ENCODE measurements at places on chromosomes 1 and 21. TPM values are rescaled to one million over a fixed set of nuclear protein-coding genes. Genes with fewer than 3 reads are reported as not detected.

DNA sequence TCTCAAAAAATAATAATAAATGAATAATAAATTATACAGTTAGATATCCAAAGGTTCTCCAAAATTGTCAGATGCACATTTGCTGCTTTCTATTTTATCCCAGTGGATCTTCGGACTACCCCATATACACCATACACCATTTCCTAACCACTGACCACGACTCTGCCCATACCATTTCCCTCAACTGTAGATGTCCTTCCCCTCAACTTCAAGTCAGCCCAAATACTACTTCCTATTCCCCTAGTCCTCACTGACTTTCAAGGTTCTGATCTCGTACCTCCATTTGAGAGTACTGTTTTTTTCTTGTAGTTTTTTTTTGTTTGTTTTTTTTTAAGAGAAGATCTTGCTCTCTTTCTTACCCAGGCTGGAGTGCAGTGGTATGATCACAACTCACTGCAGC lies 19.6 kb downstream of the EIF4G3 start:
- no peak overlapping the region for H3K4me3 ChIP-seq
- no peaks in the 10 kb centered on the region for H3K27me3 ChIP-seq
- H3K36me3 ChIP-seq, result peaks cover 13% of the 10 kb centered on the region
- no peak for DNase-seq

DNA sequence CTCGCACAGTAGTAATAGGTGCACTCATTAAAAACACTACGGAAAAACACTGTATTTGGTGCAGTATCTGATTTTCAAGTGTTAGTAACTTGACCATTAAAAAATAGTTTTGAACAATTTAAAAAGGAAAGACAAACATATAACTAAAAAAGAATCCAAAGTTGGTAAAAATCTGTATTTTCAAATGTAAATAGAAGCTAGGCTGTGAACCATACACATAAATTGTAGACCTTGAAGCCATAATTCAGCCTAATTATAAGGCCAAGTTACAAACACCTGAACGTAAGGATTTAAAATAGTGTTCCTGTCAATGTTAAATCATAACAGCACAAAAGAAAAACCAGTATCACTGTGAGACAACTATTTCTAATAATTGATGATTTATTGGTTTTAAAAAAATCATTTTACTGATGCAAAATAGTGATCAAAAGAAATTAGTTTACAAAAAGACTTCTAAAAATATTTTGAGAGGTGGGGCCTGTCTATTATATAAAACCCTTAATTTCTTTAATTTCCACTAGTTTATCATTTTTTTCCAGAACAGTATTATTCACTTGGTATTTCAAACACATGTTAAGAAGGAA lies 4.5 kb downstream of the IRF2BP2 start:
- H3K36me3 ChIP-seq, result peaks cover 7% of the 10 kb centered on the region
- H3K27ac ChIP-seq, result peak overlapping the region; percentile 93
- H3K27me3 ChIP-seq, result no peaks in the 10 kb centered on the region
- peaks cover 61% of the 10 kb centered on the region for H3K4me1 ChIP-seq

DNA sequence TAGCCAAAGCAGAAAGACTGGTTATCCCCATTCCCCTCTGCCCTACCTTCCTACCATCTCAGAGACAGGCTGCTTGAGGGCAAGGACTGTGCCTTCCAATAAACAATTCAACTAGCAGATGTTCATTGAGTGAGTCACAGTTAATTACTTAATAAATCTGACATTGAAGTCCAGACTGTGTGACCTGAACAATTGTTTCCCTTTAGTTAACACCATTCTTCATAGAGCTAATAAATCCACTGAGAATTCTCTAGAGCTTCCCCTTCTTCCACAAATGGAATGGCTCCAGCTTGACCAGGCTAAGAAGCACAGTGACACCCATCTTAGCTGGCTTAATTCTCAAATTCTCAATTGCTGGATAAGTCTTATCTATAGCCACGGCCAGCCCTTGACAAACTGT lies 61.9 kb upstream of the GJA5 start:
- no peak for DNase-seq
- H3K36me3 ChIP-seq, result no peaks in the 10 kb centered on the region
- H3K27ac ChIP-seq, result no peak overlapping the region

GRCh38 chr1:10936998-10937901 lies 75.2 kb upstream of the TARDBP start:
- peaks cover 14% of the 10 kb centered on the region for H3K4me1 ChIP-seq
- H3K36me3 ChIP-seq, result no peaks in the 10 kb centered on the region
- no peaks in the 10 kb centered on the region for H3K27me3 ChIP-seq
- no peak for DNase-seq
- no peak overlapping the region for H3K27ac ChIP-seq
- no peak overlapping the region for H3K4me3 ChIP-seq

GRCh38 chr21:40839521-40839920 lies 7.4 kb downstream of the DSCAM start:
- H3K27ac ChIP-seq, result no peak overlapping the region
- H3K27me3 ChIP-seq, result peaks cover 4% of the 10 kb centered on the region
- no peaks in the 10 kb centered on the region for H3K36me3 ChIP-seq
- no peaks in the 10 kb centered on the region for H3K4me1 ChIP-seq
- no peak overlapping the region for H3K4me3 ChIP-seq
- no peak for DNase-seq

DNA sequence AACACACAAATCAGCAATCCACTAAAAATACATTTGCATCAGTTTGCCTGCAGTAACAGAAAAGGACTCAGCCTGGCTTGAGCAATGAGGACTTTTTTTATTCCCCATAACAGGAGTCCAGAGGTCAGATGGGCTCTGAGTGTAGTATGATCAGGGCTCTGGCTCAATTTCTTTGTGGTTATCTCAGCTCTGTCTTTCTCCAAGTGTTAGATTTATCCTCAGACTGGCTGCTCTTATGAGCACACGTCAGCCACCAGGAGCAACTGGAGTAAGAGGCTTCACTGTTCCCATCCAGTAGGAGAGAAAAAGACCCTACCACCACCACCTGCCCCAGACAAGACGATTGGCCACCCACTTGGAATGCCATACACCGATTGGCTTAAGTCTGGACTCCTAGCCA lies 36.2 kb upstream of the KLHDC7A start:
- no peaks in the 10 kb centered on the region for H3K36me3 ChIP-seq
- H3K27ac ChIP-seq, result no peak overlapping the region
- peaks cover 5% of the 10 kb centered on the region for H3K27me3 ChIP-seq
- DNase-seq, result no peak
- no peaks in the 10 kb centered on the region for H3K4me1 ChIP-seq

GRCh38 chr1:180778782-180779398 lies 133.8 kb upstream of the KIAA1614 start:
- H3K4me3 ChIP-seq, result no peak overlapping the region
- H3K36me3 ChIP-seq, result no peaks in the 10 kb centered on the region
- H3K27me3 ChIP-seq, result no peaks in the 10 kb centered on the region
- H3K27ac ChIP-seq, result no peak overlapping the region
- no peaks in the 10 kb centered on the region for H3K4me1 ChIP-seq

DNA sequence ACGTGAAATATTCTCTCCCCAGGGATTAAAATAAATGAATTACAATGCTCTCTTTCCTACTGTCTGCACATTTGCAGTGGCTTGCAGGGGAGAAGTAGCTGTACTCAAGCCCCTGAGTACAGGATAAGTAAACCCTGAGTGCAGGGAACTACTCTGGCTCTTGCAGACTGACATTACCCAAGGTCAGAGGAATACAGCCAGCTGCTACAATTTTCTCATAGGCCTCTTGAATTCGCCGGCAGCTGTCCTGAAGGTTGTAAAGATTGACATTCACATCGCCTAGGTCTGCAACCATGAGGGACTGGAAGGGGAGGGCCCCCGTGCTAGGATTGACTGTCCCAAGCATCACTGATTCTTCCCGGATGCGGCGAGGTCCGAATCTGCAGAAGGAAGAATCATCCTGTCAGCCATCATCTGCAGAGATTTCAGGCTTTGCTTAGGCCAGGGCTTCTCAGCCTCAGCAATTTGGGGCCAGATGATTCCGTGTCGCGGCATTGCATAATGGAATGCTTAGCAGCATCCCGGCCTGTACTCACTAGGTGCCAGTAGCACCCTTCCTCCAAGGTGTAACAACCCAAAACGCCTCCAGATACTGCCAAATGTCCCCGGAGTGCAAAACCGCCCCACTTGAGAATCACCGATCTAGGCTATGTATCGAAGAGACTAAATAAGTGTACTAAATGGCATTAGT lies 1.7 kb downstream of the AGMAT start:
- DNase-seq, result no peak
- H3K36me3 ChIP-seq, result no peaks in the 10 kb centered on the region
- H3K4me3 ChIP-seq, result no peak overlapping the region
- H3K4me1 ChIP-seq, result peaks cover 29% of the 10 kb centered on the region
- H3K27ac ChIP-seq, result no peak overlapping the region

GRCh38 chr1:68551459-68551858 lies 54.6 kb upstream of the DEPDC1 start:
- H3K27me3 ChIP-seq, result no peaks in the 10 kb centered on the region
- H3K4me3 ChIP-seq, result no peak overlapping the region
- DNase-seq, result no peak
- no peaks in the 10 kb centered on the region for H3K36me3 ChIP-seq
- H3K4me1 ChIP-seq, result no peaks in the 10 kb centered on the region

DNA sequence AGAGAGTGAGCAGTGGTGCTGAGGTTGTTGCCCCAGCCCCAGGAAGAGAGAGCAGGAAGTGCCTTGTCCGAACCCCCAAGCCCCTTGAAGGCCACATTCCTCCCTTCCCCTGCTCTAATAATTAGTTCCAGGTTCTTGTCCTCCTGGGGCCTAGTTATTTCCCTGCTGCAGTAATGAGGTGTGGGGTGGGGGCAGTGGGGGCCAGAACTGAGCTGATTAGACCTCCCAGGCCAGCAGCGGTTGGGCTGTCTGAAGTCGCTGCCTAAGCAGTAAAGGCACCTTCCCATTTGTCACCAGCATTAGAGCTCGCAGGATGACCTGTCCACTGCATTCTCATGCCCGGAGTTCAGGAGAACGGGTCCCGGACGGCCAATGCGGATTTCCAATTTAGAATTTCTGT lies 186.5 kb upstream of the CSF3R start:
- DNase-seq, result no peak
- no peaks in the 10 kb centered on the region for H3K4me1 ChIP-seq
- H3K27ac ChIP-seq, result no peak overlapping the region
- H3K27me3 ChIP-seq, result no peaks in the 10 kb centered on the region
- no peak overlapping the region for H3K4me3 ChIP-seq
- H3K36me3 ChIP-seq, result no peaks in the 10 kb centered on the region

- peak within 1 kb of the TSS; percentile 59 for H3K4me3 ChIP-seq
- peaks cover 10% of the 10 kb centered on the region for H3K36me3 ChIP-seq
- no peaks in the 10 kb centered on the region for H3K27me3 ChIP-seq
- peak within 1 kb of the TSS; percentile 67 for H3K27ac ChIP-seq
- DNase-seq, result peak; percentile 82
Measured at GRCh38 chr1:48776393-48777218, at the start of gene BEND5. Gene BEND5, minus strand, starts transcription at chr1:48776891. Its CDS starts 60 bp downstream, at chr1:48776831.

- DNase-seq, result no peak
- peaks cover 87% of the 10 kb centered on the region for H3K4me1 ChIP-seq
- no peaks in the 10 kb centered on the region for H3K36me3 ChIP-seq
- H3K4me3 ChIP-seq, result peak overlapping the region; percentile 12
Measured at GRCh38 chr1:107896936-107897335, 68.0 kb downstream of the VAV3 start.

GPR25 gene
- 3.1 TPM for total RNA-seq

CD2 gene
- 0.74 TPM for total RNA-seq

Measured in B cell (primary cell).